ENCODE measurements at places on chromosomes 7 and 10. TPM values are rescaled to one million over a fixed set of nuclear protein-coding genes. Genes with fewer than 3 reads are reported as not detected.

SPDYE3 gene
- 0.05 TPM for total RNA-seq

DNA sequence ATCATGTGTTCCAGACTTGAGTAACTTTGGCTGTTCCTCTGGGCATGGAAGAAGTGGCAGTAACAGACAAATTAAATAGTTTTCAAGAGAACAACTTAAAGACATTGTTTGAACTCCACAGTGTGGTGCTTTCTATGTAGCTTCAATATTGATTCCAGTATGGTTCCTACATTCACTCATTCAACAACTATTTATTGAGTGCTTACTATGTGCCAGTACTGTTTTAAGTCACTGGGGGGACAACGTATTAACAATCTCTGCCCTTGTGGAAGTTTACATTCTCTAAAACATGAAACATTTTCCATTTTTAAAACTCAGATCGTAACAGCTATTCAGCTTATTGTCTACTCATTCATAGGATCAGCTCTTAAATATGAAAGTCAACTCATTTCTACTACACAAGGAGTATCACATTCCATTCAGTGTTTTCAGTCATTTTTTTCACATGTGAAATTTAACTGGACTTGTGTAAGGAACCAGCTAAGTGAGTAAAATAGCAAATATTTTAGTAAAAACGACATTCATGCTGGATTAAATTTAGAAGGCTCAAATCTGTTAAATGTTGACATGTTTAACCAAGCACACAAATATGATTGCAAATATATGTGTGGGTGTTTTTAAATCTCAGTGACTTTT lies 13.6 kb upstream of the CUBN start:
- DNase-seq = no peak

DNA sequence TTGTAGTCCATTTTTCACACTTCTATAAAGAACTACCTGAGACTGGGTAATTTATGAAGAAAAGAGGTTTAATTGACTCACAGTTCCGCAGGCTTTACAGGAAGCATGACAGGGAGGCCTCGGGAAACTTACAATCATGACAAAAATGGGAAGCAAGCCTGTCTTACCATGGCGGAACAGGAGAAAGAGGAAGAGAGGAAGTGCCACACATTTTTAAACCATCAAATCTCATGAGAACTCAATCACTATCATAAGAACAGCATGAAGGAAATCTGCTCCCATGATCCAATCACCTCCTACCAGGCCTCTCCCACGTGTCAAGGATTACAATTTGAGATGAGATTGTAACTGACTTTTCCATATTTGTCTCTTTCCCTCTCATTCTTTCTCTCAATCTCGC lies 9.3 kb upstream of the PNPLA8 start:
- DNase-seq = no peak

- peak; percentile 11 for DNase-seq
These were observed at the start of gene NT5C3A for GRCh38 chr7:33062023-33062781. NT5C3A (minus strand) TSS chr7:33062776; CDS start chr7:33062705, 71 bp downstream.

DOCK1 gene
- 108 TPM for total RNA-seq

GRCh38 chr10:95655571-95656290 lies 780 bp downstream of the ALDH18A1 start:
- DNase-seq = peak; percentile 23

DNA sequence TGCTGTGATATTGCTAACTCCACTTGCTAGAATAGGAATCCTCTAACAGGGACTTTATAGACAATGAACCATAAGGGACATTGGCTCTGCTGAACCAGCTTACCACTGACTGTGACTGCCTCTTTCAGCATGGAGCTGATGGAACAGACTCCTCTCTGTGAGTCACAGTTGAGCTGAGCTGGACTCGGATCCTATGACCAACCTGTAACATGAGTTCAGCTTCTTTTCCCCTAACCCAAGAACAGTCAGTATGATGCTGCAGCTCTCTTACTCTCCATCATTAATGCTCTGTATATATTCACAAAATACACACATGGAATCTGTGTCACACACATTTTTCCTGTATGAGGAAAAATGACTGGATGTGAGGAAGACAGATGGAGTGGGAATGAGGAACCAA lies 177.9 kb upstream of the BET1 start:
- DNase-seq = peak; percentile 89

NAMPT gene
- total RNA-seq = 209 TPM

MACC1 gene
- 198 TPM for total RNA-seq

NPC1L1 gene
- total RNA-seq = 0.35 TPM

HSPA12A gene
- total RNA-seq = 79.5 TPM

DNA sequence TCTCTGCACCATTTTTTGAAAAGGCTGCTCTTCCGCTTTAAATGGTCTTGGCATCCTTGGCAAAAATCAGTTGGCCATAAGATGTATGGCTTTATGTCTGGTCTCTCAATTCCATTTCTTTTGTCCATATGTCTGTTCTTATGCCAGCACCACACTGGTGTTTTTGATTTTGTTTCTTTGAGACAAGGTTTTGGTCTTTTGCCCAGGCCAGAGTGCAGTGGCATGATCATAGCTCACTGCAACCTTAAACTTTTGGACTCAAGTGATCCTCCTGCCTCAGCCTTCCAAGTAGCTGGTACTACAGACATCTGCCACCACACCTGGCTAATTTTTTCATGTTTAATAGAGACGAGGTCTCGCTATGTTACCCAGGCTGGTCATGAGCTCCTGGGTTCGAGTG lies 48.5 kb downstream of the ANLN start:
- no peak for DNase-seq

DNA sequence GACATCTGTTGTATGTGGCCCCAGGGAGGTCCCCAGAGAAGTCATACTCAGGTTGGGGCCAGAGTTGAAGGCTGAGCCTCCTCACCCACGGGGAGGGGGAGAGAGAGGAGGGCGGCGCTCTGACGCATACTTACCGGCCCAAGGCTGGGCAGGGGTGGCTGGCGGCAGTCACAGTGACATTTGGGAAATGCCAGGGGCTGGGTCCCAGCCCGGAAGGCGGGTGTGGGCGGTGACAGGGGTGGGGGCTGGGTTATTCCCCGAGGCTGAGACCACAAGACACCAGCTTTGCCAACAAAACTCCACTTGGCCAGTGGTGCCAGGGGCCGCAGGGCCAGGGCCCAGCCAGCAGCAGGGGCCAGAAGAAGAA lies 41.1 kb downstream of the RASGEF1A start:
- DNase-seq = no peak

DNA sequence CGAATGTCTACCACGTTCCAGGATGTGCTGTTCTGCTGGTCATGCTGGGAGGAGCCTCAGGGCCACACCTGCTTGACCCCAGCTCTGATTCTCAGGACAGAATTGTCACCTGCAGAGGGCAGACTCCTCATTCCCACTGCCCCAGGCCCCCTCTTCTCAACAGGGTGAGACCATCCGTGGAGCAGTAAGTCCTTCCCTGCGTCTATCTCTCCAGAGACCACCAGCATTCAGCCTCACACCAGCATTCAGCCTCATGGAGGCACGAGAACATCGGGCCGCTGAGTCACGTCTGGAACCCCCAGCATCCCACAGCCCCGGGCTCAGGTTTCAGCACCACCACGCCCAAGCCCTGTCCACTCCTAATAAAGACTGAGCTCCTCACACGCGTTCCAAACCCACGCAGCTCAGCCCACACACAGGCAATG lies 273.4 kb downstream of the DIP2C start:
- DNase-seq = no peak

DNA sequence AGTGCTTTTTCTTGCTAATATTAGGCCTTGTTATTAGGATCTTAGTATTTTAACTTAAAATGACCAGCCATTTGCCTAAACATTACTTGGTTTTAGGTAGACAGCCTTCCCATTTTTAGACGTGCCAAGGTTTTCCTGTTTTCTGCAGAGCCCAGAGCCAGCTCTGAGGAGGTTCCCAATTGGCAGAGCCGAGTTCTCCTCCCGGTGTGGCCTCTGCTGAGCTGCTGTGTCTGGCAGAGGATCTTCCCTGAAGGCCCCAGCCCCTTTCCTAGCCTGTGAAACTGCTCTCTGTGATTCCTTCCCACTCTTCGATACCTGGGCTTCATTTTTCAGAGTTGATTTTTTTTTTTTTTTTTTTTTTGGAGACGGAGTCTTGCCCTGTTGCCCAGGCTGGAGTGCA lies 91.4 kb downstream of the EEPD1 start:
- no peak for DNase-seq

DNA sequence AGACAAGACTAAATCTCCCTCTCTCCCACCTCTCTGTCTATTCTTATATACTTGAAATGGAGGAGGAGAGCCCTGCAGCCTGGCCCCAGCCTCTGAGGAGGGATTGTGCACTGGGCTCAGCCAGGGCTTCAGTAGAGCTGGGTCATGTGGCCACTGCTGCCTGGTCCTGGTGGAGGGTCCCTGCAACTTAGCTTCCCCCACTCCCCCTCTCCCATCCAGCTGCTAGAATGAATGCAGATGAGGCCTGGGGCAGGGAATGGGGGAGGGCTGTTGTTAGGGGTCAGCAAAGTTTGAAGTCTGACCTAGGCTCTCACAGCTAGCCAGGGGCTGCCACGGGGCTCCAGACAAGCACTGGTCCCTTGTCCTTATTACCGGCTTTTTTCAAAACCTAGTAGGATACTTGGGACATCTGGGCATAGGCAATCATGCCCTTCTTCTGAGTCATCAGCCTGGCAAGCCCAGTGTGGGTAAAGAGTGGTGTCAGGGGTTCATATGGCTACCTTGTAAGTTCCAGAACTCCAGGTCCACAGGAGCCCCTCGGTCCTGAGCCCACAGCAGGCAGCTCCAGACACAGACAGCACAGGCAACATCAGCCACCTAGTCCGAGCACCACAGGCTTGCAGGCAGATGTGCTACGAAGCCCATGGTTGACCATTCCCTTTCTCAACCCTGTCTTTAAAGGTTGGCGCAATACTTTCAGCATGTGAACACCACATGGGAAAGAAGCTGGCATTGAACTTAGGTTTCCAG lies 12.8 kb upstream of the CXCL12 start:
- no peak for DNase-seq

SLC29A3 gene
- 0.87 TPM for total RNA-seq

DNA sequence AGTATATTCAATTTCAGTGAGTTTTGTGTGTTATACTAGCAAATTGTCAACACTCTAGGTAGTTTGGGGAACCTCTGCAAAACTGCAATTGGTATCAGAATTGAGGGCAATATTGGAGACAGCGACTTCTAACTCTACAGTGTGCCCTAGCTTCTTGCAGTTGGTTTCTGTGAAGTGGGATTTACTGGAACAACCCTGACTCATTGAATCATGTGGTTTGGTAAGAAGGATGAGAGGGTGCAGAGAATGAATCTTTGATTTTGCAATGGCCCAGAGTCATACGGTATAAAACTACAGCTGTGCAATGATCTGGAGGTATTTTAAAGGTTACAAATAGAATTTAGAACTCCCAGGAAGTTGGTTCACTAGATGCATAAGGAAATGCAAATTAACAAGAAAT lies 129.1 kb upstream of the PPP1R3A start:
- peak; percentile 91 for DNase-seq

AGAP6 gene
- total RNA-seq = 1.0 TPM

- no peak for DNase-seq
These were observed 48.1 kb upstream of the GATA3 start for GRCh38 chr10:8006274-8006999.

- no peak for DNase-seq
These were observed 7.9 kb downstream of the HSPB1 start for GRCh38 chr7:76310102-76310957.

- no peak for DNase-seq
These were observed 39.6 kb upstream of the ZNF680 start for GRCh38 chr7:64602518-64602917.

DNA sequence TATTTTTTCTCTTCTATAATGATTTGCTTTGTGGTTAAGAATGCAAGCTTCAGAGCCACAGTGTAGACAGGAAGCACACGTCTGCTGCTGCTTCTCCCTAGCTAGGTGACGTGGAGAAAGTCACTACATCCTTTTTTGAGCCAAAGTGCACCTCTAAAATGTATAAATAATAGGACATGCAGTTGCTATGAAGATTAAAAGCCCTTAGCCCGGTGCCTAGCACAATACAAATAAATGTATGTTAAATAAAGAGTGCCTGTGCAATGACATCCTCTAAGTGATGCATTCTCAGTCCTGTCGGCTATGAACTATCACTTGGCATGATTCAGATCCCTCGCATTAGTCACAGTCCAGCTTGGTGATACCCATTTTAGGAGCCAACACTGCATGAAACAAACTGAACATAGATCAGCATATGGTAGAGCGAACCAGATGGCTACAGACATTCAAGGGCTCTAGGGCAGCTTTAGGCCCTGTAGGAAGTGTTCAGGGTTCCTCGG lies 4.8 kb upstream of the TRDMT1 start:
- DNase-seq = peak; percentile 60

DNA sequence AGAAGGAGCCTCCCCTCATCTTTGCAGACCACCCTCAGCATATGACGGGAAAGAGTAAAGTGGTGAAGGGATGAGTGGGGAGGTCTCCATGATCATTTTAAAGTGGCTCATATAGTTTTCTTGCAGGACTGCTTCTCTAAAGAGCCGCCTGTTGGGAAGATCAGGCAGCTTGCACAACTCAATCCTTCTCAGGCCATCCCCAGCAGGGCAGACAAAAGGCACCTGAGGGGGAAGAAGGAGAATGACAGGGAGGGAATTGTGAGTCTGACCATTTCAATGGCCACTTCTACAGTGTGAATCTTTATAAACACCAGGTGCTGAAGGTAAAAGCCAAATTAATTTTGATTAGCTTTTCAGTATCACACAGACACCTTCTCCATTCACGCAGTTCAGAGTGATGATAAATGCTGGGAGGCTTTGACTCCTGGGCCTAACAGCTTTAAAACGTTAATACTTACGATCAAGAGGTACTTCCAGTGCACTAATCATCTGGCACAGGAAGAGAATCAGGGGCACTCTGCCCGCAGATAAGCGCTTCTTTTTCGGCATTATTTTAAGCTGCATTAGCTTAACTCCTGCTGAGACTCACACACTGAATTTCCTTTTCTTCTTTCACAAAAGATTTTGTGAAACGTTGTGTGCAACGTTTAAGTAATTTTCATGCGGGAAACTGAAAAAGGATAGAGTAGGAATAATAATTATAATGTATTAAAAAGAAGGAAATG lies 109.5 kb upstream of the LAMB4 start:
- no peak for DNase-seq

DNA sequence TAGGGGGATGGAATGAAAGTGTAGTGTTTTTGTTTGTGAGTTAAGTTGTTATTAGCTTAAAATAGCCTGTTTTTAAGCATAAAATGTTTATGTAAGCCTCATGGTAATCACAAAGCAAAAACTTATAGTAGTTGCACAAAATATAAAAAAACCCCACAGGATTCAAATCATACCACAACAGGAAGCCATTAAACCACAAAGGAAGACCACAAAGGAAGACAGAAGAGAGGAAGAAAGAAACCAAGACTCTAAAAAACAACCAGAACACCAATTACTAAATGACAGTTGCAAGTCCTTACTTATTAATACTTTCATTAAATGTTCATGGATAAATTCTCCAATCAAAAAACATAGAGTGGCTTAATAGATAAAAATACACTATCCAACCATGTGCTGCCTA lies 63.6 kb downstream of the ANKRD7 start:
- DNase-seq = peak; percentile 10

FAM25C gene
- total RNA-seq = not detected

- no peak for DNase-seq
These were observed 67.8 kb downstream of the EBF3 start for GRCh38 chr10:129896136-129896859.

HGF gene
- 0.17 TPM for total RNA-seq
